ENCODE measurements at places on chromosomes 2 and 18.

- no peak for DNase-seq
Observed at GRCh38 chr2:234102112-234102511, 51.6 kb downstream of the SPP2 start.

- DNase-seq, result no peak
Observed at GRCh38 chr2:111037128-111037527, 83.6 kb upstream of the BCL2L11 start.

- DNase-seq, result no peak
Observed at GRCh38 chr2:109272461-109272860, 143.5 kb downstream of the SH3RF3 start.

DNA sequence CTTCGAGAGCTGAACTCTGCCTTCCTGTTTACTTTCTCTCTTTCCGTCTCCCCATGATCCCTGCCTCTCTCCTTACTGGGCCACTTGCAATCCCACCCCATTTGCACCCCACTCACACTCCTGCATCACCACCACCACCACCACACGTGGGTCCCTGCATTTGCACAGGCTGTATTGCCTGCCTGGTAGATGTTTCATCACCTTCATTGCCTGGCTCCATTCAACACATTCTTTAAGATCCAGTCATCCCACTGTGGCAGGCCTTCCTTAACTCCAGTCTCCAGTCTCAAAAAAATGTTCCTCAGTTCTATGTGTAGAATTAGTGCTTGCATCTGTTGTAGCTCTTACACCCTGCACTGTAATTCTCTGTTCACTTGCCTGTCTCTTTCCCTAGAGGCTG, 13.9 kb downstream of the NOSTRIN start:
- no peak for DNase-seq

DNA sequence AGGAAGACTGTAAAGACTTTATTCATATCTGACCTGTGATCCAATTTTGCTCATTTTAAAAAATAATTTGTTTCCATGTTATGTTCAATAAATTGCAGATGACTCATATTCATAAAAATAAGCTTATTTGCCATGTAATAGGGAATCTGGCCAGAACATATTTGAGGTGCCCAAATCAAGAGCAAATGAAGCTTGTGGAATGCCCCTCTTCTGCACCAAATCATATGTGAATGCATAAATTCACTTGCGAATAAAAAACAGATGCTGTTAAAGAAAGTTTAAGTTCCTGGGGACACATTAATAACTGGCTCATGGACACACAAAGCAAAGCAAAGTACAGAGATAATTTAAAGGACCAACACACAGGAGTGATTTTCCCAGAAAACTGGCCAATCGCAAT, 279.0 kb upstream of the CDH2 start:
- DNase-seq, result no peak

DNA sequence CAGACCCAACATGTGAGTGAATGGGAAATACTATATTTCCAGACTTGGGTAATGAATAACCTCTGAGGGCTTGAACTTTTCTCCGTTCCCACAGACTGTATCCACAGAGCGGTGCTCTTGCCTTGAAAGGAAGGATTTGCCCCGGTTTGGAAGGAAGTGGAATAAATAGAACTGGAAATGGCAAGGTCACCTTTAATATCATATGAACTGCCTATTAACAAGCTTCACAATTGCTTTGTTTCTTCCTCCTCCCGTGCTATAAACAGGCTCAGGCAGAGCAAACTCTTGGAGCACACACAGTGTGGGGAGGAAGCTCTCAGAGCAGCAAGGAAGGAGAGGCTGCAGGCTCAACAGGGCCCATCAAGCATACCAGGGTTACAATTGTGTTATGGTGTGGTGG, 28.5 kb upstream of the DARS1 start:
- DNase-seq, result no peak

- no peak for DNase-seq
Observed at GRCh38 chr2:25617948-25618646, 55.3 kb downstream of the DTNB start.

DNA sequence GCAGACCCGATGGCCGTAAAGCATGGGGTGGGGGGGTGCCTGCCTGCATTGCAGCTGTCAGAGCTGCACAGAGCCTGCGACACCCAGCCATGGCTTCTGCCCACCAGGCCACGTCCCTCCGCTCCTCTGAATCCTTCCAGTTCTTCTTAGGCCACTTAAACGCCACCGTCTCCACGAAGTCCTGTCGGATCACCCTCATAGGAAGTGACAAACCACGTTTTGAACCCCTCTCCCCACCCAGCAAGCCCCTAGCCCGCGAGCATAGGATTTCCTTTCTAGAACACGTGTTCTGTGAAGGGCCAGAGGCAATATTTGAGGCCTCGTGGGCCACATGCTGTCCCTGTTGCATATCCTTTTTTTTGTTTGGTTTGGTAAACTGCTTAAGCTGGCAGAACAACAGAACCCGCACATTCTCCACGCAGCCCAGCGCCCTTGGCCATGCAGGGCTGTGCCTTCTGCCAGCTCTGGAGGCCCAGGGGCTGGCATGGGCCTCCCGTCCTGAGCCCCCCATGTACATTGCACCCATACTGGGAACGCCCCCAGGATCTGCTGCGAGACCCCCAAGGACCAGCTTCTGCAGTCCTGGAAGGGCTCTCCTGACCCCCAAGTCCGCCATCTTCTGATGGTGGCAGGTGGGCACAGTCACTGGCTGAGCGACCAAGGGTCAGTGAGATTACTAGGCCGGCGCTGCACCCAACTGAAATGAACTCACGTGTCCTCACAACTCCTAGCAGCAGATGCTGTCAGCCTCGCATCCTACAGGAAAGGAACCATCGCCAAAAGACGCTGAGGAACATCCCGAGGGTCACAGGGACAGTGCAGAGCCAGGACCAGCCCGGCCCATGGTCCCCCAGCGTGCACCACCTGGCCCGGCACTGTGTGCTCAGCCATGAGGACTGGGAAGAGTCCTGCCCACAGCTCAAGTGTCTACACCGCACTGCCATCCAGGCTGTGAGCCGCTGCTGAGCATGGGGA, 35.1 kb downstream of the ADI1 start:
- DNase-seq, result no peak

- DNase-seq, result no peak
Observed at GRCh38 chr18:32553640-32554365, 83.1 kb upstream of the GAREM1 start.

GRCh38 chr18:76314496-76314895, 180.5 kb downstream of the ZNF516 start:
- no peak for DNase-seq

- DNase-seq, result no peak
Observed at GRCh38 chr2:142175813-142176338, 45.1 kb upstream of the LRP1B start.

- no peak for DNase-seq
Observed at GRCh38 chr2:3034396-3034795, 343.2 kb downstream of the EIPR1 start.

GRCh38 chr2:10202131-10202665, 79.7 kb downstream of the RRM2 start:
- no peak for DNase-seq

DNA sequence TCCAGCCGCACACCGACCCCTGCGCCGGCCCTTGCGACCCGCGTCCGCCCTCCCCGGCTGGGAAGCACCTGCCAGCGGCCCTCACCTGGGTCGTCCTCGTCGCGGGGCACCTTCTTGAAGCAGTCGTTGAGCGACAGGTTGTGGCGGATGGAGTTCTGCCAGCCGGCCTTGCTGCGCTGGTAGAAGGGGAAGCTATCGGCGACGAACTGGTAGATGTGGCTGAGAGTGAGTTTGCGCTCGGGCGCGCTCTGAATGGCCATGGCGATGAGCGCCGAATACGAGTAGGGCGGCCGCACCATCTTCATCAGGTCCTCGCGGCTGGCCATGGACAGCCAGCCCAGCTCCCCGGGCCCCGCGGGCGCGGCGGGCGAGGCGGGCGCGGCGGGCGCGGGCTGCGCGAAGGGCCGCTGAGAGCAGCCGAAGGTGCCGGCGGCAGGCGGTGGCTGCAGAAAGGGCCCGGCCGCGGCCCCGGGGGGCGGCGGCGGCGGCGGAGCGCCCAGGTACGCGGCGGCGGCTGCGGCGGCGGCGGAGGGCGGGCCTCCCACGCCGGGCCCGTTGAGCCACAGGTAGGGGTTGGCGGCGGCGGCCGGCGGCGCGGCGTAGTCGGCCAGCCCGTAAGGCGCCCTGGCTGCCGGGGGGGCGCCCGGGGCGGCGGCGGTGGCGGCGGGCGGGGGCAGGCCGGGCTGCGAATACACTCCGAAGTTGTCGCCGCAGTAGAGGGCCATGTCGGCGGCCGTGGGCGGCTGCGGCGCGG, 505 bp downstream of the FOXI3 start:
- peak; percentile 8 for DNase-seq

- no peak for DNase-seq
Observed at GRCh38 chr18:57149051-57149450, 2.2 kb downstream of the BOD1L2 start.

- no peak for DNase-seq
Observed at GRCh38 chr2:152405206-152406118, 70.5 kb downstream of the FMNL2 start.

GRCh38 chr18:35060122-35060815, 19.1 kb downstream of the MAPRE2 start:
- DNase-seq, result no peak

DNA sequence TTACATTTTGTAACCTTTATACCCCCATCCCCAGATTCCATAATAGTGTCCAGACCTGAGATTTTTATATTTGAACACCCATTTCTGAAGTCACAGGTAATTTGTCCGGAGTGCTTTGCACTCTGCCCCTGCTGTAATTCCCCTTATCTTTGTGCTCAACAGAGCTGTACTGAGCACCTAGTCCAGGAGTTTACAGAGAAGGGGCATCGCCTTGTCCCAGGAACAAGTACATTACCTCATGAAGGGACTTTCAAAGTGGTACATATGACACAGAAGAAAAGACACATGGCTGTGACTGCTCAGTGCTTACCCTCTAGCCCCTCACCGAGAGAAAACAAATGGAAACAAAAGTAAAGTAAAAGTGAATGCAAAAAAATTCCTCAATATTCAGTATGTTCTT, 373.5 kb downstream of the SOX11 start:
- DNase-seq, result no peak

DNA sequence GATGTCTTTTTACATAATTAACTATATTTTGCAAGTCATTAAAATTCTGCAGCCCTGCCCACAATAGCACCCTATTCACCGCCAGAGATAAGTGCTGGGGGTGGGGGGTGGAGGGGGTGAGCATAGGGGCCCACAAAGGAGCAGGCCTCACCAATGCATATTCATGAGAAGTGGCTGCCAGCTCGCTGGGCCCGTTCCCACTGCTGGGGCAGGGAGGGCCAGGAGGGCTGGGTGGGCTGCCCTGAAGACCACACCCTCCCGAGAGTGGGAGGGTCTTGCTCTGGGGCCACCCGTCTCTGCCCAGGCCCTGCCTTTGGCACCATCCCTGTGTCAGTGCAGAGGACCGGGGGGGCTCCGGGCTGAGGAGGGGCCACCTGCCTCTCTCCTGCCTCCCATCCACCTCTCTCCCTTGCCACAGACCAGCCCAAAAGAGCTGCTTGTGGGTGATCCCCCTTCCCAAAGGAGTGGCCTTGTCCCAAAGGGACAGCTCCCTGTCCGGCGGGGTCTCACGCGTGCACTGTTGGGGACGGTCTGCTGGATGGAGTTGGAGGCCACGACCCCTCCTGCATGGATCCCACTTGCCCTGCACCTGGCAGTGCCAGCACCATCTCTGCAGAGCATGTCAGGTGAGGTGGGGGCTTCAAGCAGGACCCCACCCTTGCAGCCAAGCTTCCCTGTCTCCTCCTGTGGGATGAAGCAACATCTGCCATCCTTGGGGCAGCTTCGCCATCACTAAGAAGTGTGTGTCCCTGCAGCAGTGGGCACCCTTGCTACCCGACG, 138.8 kb upstream of the GPC1 start:
- DNase-seq, result no peak

DNA sequence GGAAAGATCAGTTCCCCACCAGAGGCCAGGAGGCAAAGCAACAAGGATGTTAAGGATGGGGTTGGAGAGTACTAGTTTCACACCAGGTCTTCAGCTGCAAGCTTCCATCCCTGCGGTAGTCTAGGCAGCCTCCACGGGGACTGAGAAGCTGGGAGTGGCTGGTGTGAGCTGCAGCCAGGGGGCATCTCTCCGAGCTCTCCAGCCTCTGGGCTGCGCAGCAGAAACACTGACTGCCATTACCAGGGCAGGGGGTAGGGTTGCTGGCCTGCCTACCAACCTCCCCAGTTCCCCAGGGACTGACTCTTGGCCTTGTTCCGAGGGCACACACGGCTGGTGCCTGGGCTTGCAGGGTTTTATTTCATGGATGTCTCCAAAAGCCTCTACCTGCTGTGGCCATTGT, 15.9 kb downstream of the GATA6 start:
- DNase-seq, result no peak

DNA sequence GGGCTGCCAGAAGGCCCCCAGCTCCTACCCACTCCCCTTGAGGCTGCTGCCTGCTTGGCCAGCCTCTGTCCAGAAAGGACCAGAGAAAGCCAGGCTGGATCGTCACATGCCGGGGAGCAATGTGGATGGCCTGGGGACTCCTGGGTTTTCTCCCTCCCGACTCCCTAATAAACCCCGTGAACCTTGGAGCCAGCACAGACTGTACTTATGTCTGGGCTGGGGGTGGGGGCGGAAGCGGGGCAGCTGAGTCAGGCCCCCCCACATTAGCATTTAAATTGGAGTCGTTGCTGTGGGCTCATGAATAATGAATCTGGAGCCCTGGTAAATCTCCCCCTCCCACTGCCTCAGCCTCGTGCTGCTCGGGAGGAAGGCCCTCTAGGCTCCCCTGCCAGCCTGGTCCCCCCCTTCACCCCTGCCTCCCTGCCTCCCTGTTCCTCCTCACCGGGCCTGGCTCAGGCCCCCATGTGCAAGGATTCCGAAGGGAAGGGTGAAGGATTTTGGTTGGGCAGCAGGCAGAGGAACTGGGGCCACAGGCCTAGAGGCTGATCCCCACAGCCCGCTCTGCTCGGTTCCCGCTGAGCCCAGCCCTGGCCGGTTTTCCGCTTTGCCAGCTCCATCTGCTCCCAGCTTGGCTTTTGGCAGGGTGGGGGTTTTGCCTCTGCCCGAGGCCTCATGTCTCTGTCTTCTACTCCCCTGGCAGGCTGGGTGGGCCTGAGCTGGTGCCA, 7.3 kb upstream of the ASIC4 start:
- no peak for DNase-seq

DNA sequence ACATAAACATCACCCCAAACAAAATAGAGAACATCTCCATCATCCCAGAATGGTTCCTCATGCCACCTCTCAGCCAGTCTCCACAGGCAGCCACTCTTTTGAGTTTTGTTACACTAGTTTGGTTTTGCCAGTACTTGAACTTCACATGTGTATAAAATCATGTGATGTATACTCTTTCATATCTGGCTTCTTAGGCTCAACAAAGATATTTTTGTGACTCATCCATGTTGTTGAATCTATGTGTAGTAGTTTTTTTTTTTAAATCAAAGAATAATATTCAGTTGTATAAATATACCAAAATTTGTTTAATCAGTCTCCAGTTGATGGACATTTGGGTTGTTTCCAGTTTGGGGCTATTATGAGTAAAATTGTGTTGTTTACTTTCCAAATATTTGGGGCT, 75.9 kb downstream of the PMS1 start:
- DNase-seq, result no peak

- no peak for DNase-seq
Observed at GRCh38 chr2:37284381-37284780, 40.3 kb downstream of the PRKD3 start.

GRCh38 chr2:177348118-177348654, 44.4 kb upstream of the AGPS start:
- DNase-seq, result no peak

Data from stimulated activated CD4-positive, alpha-beta T cell treated with anti-CD3 and anti-CD28 coated beads, TNF-alpha, amount 100 ng/mL, for 1 hour (primary cell).